ENCODE measurements at places on chromosomes 2 and 18. TPM values are rescaled to one million over a fixed set of nuclear protein-coding genes. Genes with fewer than 3 reads are reported as not detected.

CXCR1 gene
- 0.87 TPM for total RNA-seq

LRRC30 gene
- not detected for total RNA-seq

G6PC2 gene
- total RNA-seq: not detected

GRCh38 chr2:14930441-14930840 is 297.9 kb downstream of the LRATD1 start:
- no peaks in the 10 kb centered on the region for H3K27me3 ChIP-seq
- DNase-seq: no peak
- no peaks in the 10 kb centered on the region for H3K4me1 ChIP-seq
- no peaks in the 10 kb centered on the region for H3K36me3 ChIP-seq

DNA sequence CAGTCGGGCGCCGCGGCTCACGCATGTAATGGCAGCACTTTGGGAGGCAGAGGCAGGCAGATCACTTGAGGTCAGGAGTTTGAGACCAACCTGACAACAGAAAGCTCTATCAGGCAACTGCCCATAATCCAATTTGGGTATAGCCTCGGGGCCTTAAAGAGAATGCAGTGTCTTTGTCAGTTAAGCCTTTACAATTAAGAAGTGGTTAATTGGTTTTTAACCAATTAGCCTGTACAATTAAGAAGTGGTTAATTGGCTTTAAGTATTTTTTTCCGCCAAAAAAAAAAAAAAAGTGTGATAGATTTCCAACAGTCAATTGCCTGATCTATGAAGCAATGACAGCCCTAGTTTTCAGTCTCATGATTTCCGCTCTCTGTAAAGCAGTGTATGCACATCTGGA is 74.6 kb upstream of the NARS1 start:
- H3K4me1 ChIP-seq: peaks cover 3% of the 10 kb centered on the region
- H3K4me3 ChIP-seq: no peak overlapping the region
- peaks cover 17% of the 10 kb centered on the region for H3K36me3 ChIP-seq
- H3K27me3 ChIP-seq: no peaks in the 10 kb centered on the region

GRCh38 chr2:219897456-219897855 is 270.0 kb downstream of the SLC4A3 start:
- H3K27me3 ChIP-seq: no peaks in the 10 kb centered on the region
- no peak overlapping the region for H3K4me3 ChIP-seq
- no peaks in the 10 kb centered on the region for H3K36me3 ChIP-seq
- H3K27ac ChIP-seq: no peak overlapping the region

DNA sequence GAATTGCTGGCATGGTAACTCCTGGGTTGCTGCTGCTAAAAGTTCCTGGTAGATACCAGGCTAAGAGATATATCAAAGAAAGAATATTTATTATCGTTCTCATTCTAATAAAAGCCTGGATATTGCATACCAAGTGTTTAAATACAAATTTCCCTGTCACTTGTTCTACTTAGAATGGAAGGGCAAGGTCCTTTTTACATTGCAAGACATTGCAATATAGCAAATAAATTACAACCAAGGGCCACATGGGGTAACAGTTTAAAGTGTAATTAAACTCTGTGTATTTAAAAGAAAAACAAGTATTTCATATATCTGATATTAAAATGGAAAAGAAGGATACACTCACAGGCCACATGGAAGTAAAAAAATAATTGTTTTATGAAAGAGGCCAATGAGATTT is 16.2 kb downstream of the PDE11A start:
- H3K4me1 ChIP-seq: no peaks in the 10 kb centered on the region
- no peaks in the 10 kb centered on the region for H3K27me3 ChIP-seq
- no peaks in the 10 kb centered on the region for H3K36me3 ChIP-seq
- DNase-seq: no peak
- no peak overlapping the region for H3K27ac ChIP-seq

- H3K4me1 ChIP-seq: no peaks in the 10 kb centered on the region
- no peaks in the 10 kb centered on the region for H3K36me3 ChIP-seq
- no peak for DNase-seq
- H3K4me3 ChIP-seq: no peak overlapping the region
Measured at GRCh38 chr18:60563082-60563481, 190.5 kb upstream of the MC4R start.

- no peak overlapping the region for H3K27ac ChIP-seq
- DNase-seq: no peak
- H3K27me3 ChIP-seq: no peaks in the 10 kb centered on the region
Measured at GRCh38 chr2:162704496-162704895, 134.1 kb downstream of the KCNH7 start.

DNA sequence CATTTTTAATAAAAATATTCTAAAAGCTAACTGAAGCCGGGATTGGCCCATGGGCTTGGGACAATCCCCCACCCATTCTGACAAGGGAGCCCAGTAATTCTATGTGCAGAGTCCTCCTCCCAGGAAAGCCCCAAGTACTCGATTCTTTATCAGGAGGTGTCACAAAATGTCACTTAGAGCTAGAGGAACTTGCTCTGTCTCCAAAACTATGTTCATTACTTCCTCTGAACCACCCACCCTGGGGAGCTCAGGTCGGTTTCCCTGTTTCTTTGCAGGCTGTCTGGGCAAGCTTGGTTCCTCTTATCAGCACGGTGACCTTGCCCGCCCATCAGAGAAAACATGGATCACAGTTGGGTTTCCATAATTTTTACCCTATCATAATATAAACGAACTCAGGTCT is 430.6 kb upstream of the ID2 start:
- no peaks in the 10 kb centered on the region for H3K27me3 ChIP-seq
- DNase-seq: no peak
- peaks cover 5% of the 10 kb centered on the region for H3K4me1 ChIP-seq
- H3K36me3 ChIP-seq: no peaks in the 10 kb centered on the region

- H3K27ac ChIP-seq: no peak overlapping the region
- H3K4me3 ChIP-seq: no peak overlapping the region
- H3K36me3 ChIP-seq: no peaks in the 10 kb centered on the region
- DNase-seq: no peak
Measured at GRCh38 chr2:191209340-191209739, 35.9 kb upstream of the MYO1B start.

GRCh38 chr18:6638447-6638846 is 91.1 kb upstream of the ARHGAP28 start:
- H3K36me3 ChIP-seq: no peaks in the 10 kb centered on the region
- no peak overlapping the region for H3K27ac ChIP-seq
- no peak overlapping the region for H3K4me3 ChIP-seq
- DNase-seq: no peak

GRCh38 chr2:203238704-203239526 is at the start of gene CYP20A1:
TSS of gene CYP20A1 (plus strand) at chr2:203239018. CDS start at chr2:203239063, 45 bp downstream.
- peak within 1 kb of the TSS; percentile 99 for H3K27ac ChIP-seq
- peaks cover 22% of the 10 kb centered on the region for H3K4me1 ChIP-seq
- peak; percentile 96 for DNase-seq

DNA sequence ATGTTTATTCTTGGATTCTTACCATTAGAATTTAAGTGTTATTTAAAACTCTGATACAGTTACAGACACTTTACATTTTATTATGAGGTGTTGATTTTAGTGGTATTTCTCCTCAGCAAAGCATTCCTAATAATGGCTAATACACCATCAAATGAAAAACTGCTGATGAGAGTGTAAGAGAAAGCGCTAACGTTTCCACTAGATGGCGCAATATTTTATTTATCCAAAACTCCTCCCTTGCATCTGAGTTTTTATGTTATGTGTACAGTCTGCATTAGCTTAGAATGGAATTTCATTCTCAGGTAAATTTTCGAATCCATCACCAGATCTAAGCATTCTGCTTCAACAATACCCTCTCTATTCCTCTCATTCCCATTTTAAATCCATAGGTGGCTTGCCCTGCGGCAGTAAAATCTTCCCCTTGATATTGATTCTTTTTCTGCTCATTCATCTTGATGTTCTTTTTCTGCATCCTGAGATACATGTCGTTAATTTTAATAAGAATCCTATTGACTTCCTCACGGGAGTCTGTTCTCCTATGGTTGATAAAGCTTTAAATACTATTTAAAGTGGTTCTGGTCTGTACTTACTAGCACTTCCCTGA is 53.9 kb downstream of the PRKRA start:
- no peak for DNase-seq
- H3K27me3 ChIP-seq: no peaks in the 10 kb centered on the region
- H3K27ac ChIP-seq: no peak overlapping the region
- H3K4me3 ChIP-seq: no peak overlapping the region
- no peaks in the 10 kb centered on the region for H3K36me3 ChIP-seq

DNA sequence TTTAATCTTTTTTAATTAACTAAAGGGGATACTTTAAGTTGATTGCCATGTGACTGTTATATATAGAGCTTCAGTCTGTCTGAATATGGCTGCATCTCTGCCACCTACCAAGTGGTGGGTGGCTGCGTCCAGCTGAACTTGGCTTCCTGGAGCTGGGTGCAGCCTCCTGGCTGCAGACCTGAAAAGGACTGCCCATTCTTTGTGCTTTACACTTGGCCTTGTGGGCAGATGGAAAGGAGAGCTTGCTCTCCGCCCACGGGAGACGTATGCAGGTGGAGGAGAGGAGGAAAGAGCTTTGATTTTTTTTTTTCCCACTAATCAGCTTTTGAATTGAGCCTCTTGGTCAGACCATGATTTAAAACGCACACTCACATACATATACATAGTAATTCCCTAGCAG is 34.7 kb downstream of the NCK2 start:
- no peaks in the 10 kb centered on the region for H3K27me3 ChIP-seq
- no peak overlapping the region for H3K4me3 ChIP-seq
- H3K27ac ChIP-seq: no peak overlapping the region
- H3K36me3 ChIP-seq: no peaks in the 10 kb centered on the region

GRCh38 chr2:85600235-85600575 is 2.3 kb downstream of the TMEM150A start:
- H3K4me3 ChIP-seq: no peak overlapping the region
- H3K27ac ChIP-seq: no peak overlapping the region
- DNase-seq: no peak
- H3K36me3 ChIP-seq: peaks cover 35% of the 10 kb centered on the region

- no peak for DNase-seq
- no peak overlapping the region for H3K27ac ChIP-seq
- H3K4me1 ChIP-seq: no peaks in the 10 kb centered on the region
- no peak overlapping the region for H3K4me3 ChIP-seq
- H3K27me3 ChIP-seq: no peaks in the 10 kb centered on the region
- H3K36me3 ChIP-seq: no peaks in the 10 kb centered on the region
Measured at GRCh38 chr2:166197446-166197845, 69.6 kb upstream of the SCN1A start.

- no peak overlapping the region for H3K4me3 ChIP-seq
- no peaks in the 10 kb centered on the region for H3K36me3 ChIP-seq
- DNase-seq: peak; percentile 70
- H3K27ac ChIP-seq: no peak overlapping the region
- H3K4me1 ChIP-seq: peaks cover 3% of the 10 kb centered on the region
Measured at GRCh38 chr2:119174216-119174992, 15.9 kb upstream of the C1QL2 start.

- no peak for DNase-seq
- H3K27ac ChIP-seq: no peak overlapping the region
- H3K27me3 ChIP-seq: no peaks in the 10 kb centered on the region
- H3K4me1 ChIP-seq: peaks cover 4% of the 10 kb centered on the region
Measured at GRCh38 chr18:8839281-8839680, 133.9 kb downstream of the MTCL1 start.

LIPG gene
- 8.3 TPM for total RNA-seq

NYAP2 gene
- total RNA-seq: not detected

GRCh38 chr2:29241955-29242565 is 126.8 kb downstream of the CLIP4 start:
- H3K27me3 ChIP-seq: peaks cover 9% of the 10 kb centered on the region
- no peak overlapping the region for H3K4me3 ChIP-seq
- DNase-seq: peak; percentile 4
- H3K36me3 ChIP-seq: no peaks in the 10 kb centered on the region
- H3K27ac ChIP-seq: no peak overlapping the region

DNA sequence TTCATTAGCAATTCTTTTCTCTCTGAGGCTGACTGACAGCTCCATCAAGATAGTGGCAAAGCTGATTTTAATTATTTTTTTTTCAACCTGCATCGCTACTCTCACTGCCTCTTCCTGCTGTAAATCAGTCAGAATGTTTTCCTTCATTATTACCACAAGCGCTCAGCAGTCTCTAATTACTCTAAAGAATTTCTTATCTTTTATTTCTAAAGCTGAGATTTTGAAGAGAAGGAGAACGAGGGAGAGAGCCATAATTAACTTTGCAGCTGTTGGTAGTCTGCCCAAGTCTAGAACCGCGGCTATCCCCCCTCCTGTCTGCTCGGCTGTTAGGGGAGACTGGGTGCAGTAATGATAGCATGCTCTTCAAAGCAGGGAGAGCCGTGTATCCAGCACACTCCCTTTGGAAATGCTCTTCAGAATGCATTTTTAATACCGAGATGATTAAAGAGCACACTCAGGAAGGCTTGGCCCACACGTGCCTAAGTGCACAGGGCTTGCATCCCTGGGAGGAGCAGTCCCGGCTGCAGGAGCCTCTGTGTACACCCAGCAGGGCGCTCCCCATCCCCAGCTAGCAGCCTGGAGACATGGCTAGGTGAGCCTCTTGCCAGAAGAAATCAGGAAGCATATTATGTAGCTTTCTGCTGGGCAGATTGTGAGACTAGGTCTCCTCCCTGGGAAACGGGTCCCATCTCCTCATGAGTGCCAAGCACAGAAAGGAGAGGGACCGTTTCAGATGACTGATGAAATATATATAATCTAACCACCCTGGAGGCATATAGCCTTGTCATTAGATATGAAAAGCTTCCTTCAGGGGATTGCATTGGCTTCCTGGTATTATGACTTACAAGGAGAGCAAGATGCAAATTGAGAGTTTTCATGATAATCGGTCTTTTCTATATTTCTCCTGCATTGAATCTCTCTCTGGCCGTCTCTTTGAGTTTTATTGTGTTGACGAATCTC is 555.2 kb downstream of the CMPK2 start:
- peaks cover 3% of the 10 kb centered on the region for H3K27me3 ChIP-seq
- H3K27ac ChIP-seq: no peak overlapping the region
- H3K36me3 ChIP-seq: no peaks in the 10 kb centered on the region
- H3K4me1 ChIP-seq: no peaks in the 10 kb centered on the region

- no peak overlapping the region for H3K27ac ChIP-seq
- no peak for DNase-seq
- H3K36me3 ChIP-seq: no peaks in the 10 kb centered on the region
- H3K27me3 ChIP-seq: no peaks in the 10 kb centered on the region
- no peaks in the 10 kb centered on the region for H3K4me1 ChIP-seq
- H3K4me3 ChIP-seq: no peak overlapping the region
Measured at GRCh38 chr2:195838002-195838401, 181.0 kb downstream of the SLC39A10 start.

DNA sequence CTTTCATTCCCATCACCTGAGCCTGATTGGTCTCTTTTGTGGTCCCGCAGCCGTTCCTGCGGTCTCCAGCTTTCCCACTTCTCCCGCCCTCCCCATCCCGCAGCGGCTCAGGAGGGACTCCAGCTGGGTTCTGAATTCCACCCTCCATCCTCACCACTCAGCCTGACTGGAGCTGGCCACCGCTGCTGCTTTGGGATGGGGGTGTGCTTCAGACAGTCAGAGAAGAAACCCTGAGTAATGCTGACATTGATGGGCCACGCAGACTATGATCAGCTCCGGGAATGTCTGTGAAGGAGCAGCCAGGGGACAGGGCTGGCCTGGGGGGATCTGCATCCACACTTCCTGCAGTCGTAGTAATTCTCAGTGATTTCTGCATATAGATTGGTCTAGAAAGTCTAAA is 45.9 kb upstream of the TXNDC2 start:
- H3K4me3 ChIP-seq: no peak overlapping the region
- H3K27me3 ChIP-seq: no peaks in the 10 kb centered on the region
- H3K27ac ChIP-seq: no peak overlapping the region
- DNase-seq: no peak
- H3K36me3 ChIP-seq: no peaks in the 10 kb centered on the region

GRCh38 chr18:54261894-54262293 is 7.4 kb upstream of the POLI start:
- H3K36me3 ChIP-seq: no peaks in the 10 kb centered on the region
- no peak for DNase-seq
- no peaks in the 10 kb centered on the region for H3K27me3 ChIP-seq
- H3K27ac ChIP-seq: no peak overlapping the region

GRCh38 chr2:172348555-172349288 is 78.7 kb upstream of the ITGA6 start:
- H3K27ac ChIP-seq: no peak overlapping the region

All from suprapubic skin (tissue), 4 donors.